ENCODE measurements at places on chromosomes 2 and 18.

DNA sequence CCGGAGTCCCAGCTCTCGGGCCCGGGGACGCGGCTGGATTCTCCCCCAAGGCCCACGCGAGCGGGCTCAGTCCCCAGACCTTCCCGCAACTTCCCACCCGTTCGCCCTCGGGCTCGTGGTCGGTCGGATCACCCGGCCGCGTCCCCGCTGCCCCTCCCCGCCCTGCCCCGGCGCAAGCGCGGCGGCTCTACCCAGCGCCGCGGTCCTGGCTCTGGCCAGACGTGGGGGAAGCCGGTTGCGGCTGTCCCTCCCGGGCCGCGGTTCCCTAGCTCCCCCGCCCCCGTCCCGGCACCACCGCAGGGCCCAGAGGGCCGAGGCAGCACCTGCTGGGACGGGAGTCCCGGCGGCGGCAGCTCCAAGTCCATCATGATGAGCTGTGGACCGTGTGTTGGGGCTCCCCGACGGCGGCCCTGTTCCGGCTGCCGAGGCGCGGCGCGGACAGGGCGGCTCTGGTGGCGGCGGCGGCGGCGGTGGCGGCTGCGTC, 276 bp downstream of the NFE2L2 start:
- DNase-seq, result no peak

- DNase-seq, result no peak
Measured at GRCh38 chr2:186031229-186031628, 292.6 kb downstream of the FSIP2 start.

DNA sequence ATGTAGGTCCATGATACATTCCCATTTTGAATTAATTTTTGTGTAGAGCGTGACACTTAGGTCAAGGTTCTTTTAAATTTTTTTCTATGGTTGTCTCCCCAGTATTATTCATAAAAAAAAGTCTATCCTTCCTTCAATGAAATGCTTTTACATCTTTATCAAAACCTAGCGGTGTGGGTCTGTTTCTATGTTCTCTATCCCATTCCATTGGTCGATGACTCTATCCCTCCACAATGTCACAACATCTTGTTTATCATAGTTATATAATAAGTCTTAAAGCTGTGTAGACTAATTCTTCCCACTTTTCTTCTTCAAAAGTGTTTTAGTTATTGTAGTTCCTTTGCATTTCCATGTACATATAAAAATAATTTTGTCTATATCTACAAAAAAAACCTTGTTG, 47.2 kb upstream of the GPR17 start:
- no peak for DNase-seq

DNA sequence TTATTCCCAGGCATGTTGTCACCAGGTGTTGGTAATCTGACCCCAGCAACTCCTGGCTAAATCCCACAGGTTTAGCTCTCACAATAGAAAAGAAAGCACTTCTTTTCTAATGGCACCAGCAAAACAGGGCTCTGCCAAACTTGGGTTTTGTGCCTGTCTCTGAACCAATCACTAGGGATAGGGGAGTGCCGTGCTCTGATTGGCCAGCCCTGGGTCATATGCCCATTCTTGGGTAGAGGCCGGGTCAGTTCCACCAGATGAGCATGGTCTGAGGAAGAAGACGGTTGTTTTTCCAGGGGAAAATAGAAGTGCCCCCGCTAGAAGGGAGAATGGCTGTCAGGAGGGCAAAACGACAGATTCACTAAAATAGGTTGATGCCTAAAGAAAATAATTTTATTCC, 14.7 kb downstream of the CDK15 start:
- DNase-seq, result no peak

DNA sequence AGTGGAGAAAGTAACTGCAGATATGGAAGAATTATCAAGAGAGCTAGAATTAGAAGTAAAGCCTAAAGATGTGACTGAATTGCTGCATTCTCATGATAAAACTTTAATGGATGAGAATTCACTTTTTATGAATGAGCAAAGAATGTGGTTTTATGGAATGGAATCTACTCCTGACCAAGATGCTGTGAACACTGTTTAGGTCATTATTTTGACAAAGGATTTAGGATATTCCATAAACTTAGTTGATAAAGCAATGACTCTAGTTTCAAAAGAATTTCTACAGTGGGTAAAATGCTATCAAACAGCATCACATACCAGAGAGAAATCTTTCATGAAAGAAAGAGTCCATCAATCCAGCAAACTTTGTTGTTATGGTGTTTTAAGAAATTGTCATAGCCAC, 1317.7 kb upstream of the ACVR2A start:
- DNase-seq, result no peak

DNA sequence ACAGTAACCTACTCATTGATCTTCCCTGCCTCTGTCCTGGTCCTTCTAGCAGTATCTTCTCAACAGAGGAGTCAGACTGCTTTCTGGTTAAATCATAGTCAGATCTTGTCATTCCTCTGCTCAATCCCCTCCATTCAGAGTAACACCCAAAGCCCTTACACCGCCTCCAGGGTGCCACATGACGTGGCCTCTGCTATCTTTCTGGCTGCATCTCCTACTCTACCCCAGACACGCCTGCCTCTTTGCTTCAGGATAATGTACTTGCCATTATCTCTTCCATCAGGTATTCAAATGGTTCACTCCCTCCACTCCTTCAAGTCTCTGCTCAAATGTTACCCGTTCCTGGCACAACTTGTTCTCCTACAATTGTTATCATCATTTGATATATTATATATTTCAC, 36.3 kb upstream of the ACVR2A start:
- no peak for DNase-seq

Measured in stimulated activated CD4-positive, alpha-beta T cell treated with anti-CD3 and anti-CD28 coated beads, Interleukin-1b, Interleukin-23, amount 100 ng/mL, for 1 hour (primary cell).